ENCODE measurements at places on chromosomes 13 and 19.

- DNase-seq = no peak
These were observed 1268.2 kb downstream of the SLITRK1 start for GRCh38 chr13:82614086-82614485.

- no peak for DNase-seq
These were observed 1356.6 kb downstream of the SLITRK5 start for GRCh38 chr13:89027694-89028306.

- no peak for DNase-seq
These were observed 361.8 kb downstream of the KCNRG start for GRCh38 chr13:50376895-50377575.

GRCh38 chr19:45747513-45747912 lies 14.3 kb downstream of the MEIOSIN start:
- no peak for DNase-seq

DNA sequence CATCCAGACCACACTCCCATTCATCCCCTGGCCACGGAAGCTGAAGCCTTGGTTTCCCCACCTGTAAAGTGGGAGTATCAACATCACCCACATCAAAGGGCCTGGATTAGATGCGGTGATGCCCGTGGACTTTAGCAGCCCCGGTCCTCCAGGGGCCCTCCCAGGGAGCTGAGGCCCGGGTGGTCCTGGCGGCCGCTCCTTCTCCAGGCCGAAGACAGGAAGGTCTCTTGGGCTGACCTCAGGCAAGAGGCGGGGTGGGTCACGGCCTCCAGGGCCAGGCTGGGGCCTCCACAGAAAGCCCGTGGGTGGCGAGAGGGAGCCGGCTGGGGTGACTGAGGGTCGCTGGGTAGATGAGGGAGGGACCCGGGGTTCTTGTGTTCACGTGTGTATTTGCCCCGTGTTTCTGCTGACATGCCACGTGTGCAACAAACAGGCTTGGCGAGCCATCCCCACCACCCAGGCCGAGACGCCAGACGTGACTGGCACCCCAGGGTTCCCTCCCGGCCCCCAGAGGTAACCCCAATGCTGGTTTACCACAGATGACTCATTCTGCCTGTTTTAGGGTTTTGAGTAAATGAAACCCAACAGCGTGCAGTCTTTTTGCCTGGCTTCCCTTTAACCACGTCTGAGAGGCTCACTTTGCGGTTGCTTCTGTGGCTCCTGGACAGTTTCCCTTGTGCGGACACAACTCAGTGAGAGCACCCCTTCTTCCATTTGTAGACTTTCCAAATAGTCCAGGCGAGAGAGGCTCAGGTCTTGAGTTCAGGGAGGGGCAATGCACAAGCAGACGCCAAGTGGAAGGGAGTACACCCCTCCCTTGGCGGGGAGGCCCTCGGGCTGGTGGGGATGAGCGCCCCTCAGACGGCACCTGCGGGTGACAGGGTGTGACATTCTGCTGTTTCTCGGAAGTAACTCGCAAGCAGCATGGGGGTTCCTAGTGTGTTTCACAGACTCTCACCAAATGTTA lies 42.9 kb downstream of the C13orf46 start:
- peak; percentile 56 for DNase-seq
